Activated naive CD8-positive, alpha-beta T cell treated with anti-CD3 and anti-CD28 coated beads for 36 hours (primary cell): ENCODE measurements at places on chromosomes 2 and 18. TPM values are rescaled to one million over a fixed set of nuclear protein-coding genes. Genes with fewer than 3 reads are reported as not detected.

- peaks cover 9% of the 10 kb centered on the region for H3K36me3 ChIP-seq
- peak overlapping the region; percentile 50 for H3K27ac ChIP-seq
- no peak for DNase-seq
- H3K4me1 ChIP-seq, result peaks cover 54% of the 10 kb centered on the region
- H3K4me3 ChIP-seq, result no peak overlapping the region
These were observed 3.8 kb upstream of the GPR55 start for GRCh38 chr2:230928701-230929380.

DNA sequence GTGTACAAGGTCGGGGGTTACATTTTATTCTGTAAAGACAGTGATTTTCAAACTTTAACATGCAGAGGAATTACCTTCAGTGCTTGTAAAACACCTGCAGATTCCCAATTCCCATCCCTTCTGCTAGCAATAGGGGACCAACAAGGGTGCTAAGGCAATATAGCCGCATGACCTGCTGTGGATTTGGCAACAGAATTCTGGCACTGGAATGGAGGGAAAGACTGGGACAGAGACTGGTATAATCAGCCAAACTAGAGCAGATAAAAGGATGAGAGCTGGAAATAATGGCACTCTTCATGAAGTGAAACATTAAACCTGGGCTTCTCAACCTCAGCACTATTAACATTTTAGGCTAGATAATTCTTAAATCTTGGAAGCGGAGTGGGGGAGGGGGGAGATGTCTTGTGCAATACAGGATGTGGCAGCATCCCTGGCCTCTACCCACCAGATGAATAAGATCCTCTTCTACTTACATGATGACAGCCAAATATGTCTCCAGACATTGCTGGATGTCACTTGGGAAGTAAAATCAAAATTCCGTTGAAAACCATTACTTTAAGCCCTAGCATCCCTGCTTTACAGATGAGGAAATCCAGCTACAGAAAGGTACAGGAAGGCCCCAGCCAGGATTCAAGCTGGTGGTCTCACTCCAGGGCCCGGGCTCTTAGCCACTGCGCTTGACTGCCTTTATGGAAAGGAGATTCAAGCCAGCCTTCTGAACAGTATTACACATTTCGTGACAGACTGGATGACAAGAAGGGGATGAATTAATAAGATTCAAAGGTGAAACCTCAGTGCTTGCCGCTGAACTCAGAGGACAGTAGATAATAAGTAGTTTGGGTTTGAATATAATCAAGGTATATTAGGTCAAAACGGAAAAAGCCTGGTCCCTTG is 1.7 kb downstream of the EVA1A start:
- no peak overlapping the region for H3K27ac ChIP-seq
- H3K36me3 ChIP-seq, result no peaks in the 10 kb centered on the region
- peaks cover 11% of the 10 kb centered on the region for H3K4me1 ChIP-seq
- H3K27me3 ChIP-seq, result peaks cover 45% of the 10 kb centered on the region

HNRNPLL gene
- total RNA-seq, result 50.6 TPM

DNA sequence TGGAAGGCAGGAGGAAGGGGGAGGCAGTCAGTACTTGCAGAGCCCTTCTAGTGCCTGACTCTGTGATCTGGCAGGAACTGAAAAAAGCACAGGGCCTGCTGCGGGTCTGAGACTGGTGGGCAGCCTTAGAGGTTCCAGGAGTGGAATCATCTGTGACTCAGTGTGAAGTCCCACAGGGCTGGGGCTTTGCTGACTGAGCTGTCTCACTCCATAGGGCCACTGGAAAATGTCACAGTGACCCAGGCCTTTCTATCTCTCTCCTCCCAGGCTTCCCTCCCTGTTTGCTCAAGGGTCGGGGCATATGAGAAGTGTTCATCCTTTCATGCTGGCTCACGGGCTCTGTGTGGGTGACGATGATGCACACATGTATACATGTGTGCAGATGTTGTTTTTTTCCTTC is 47.1 kb upstream of the ZFP36L2 start:
- H3K27me3 ChIP-seq, result no peaks in the 10 kb centered on the region
- H3K27ac ChIP-seq, result no peak overlapping the region
- peaks cover 8% of the 10 kb centered on the region for H3K4me1 ChIP-seq
- H3K4me3 ChIP-seq, result no peak overlapping the region

- H3K4me3 ChIP-seq, result no peak overlapping the region
- H3K27me3 ChIP-seq, result peaks cover 8% of the 10 kb centered on the region
- H3K27ac ChIP-seq, result no peak overlapping the region
These were observed 22.2 kb downstream of the FAM110C start for GRCh38 chr2:24107-24506.

DNA sequence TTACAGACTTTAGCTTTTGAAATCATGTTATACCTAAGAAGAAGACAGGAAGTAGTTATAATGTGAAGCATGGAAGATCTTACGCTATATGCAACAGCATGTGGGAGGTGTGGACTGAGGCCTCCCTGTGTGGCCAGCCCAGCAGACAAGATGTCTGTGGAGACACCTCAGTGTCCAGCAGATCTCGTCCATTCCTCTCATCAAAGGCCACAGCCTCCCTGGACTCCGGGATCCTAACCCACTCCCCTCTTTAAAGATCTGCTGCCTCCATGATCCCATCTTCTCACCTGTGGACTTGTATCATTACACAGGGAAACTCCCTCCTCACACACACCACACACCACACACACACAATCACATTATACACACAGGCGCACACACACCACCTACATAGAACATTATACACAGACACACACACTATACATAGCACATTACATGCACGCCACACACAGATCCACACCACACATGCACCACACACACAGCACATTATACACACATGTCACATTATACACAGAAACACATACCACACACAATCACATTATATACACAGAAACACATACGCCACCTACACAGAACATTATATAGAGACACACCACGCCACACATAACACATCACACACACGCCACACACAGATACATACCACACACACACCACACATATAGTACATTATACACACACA is 89.5 kb downstream of the PXDN start:
- no peaks in the 10 kb centered on the region for H3K27me3 ChIP-seq
- H3K36me3 ChIP-seq, result no peaks in the 10 kb centered on the region
- H3K4me3 ChIP-seq, result no peak overlapping the region
- DNase-seq, result no peak
- H3K27ac ChIP-seq, result no peak overlapping the region

GRCh38 chr2:96579422-96579821 is 42.9 kb downstream of the ARID5A start:
- H3K27ac ChIP-seq, result no peak overlapping the region
- H3K36me3 ChIP-seq, result peaks cover 2% of the 10 kb centered on the region
- H3K4me1 ChIP-seq, result no peaks in the 10 kb centered on the region
- DNase-seq, result no peak

DNA sequence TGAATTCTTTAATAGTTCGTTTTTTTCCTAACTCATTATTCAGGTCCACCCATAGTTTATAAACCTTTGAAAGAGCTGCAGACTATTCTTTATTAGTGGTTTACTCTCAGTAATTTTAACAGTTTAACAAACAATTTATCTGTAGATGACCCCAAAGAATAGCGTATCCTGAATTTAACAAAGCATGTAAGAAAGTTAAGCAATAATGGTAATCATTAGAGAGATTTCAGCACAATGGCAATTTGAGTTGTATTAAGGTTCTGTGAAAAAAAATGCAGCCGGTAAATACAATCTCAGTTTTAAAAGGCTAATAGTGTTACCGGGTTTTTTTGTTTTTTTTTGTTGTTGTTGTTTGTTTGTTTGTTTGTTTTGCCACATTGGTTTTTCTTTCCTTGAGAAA is 40.3 kb downstream of the RBM45 start:
- no peak overlapping the region for H3K27ac ChIP-seq
- peaks cover 32% of the 10 kb centered on the region for H3K27me3 ChIP-seq
- no peak for DNase-seq
- H3K36me3 ChIP-seq, result no peaks in the 10 kb centered on the region
- no peaks in the 10 kb centered on the region for H3K4me1 ChIP-seq

LYPD6B gene
- not detected for total RNA-seq

CPO gene
- not detected for total RNA-seq

ECEL1 gene
- total RNA-seq, result 0.14 TPM

DNA sequence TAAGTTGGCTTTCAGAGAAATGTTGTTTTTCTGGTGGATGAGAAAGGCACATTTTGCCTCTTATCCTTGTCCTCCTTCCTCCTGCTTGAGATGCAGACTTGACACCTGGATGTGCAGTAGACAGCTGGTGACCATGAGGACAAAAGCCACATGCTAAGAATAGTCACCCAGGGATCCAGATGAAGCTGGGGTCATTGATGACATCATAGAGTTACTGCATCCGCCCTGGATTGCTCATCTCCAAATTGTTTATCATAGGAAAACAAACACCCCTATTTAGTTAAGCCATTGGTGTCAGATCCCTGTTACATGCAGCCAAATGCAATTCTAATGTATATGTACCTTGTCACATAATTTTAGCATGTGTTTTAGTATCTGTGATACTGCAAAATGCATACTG is 16.3 kb upstream of the SLC1A4 start:
- H3K4me1 ChIP-seq, result peaks cover 3% of the 10 kb centered on the region
- H3K27ac ChIP-seq, result no peak overlapping the region
- H3K27me3 ChIP-seq, result no peaks in the 10 kb centered on the region
- H3K4me3 ChIP-seq, result no peak overlapping the region
- DNase-seq, result no peak

SNORC gene
- 2.4 TPM for total RNA-seq

DSG1 gene
- total RNA-seq, result not detected

SLC38A11 gene
- total RNA-seq, result not detected

DNA sequence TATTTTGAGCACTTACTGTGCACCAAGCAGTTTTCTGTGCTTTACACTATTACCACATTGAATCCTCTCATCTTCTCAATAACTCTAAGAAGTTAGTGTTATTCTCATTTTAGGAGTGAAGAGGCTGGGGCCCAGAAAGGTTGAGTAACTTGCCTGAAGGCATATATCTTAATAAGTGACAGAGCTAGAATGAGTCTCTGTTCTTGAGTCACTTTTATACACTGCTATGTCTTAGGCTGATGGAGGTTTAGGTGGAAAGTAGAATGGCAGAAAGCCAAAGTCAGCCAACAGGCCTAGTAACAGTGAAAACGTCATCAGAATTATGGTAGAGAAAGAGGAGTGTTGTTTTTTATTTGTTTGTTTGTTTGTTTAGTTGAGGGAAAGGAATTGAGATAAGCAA is 27.9 kb upstream of the RPE start:
- no peaks in the 10 kb centered on the region for H3K36me3 ChIP-seq
- no peak for DNase-seq
- peaks cover 13% of the 10 kb centered on the region for H3K27me3 ChIP-seq
- no peak overlapping the region for H3K4me3 ChIP-seq
- no peaks in the 10 kb centered on the region for H3K4me1 ChIP-seq

DNA sequence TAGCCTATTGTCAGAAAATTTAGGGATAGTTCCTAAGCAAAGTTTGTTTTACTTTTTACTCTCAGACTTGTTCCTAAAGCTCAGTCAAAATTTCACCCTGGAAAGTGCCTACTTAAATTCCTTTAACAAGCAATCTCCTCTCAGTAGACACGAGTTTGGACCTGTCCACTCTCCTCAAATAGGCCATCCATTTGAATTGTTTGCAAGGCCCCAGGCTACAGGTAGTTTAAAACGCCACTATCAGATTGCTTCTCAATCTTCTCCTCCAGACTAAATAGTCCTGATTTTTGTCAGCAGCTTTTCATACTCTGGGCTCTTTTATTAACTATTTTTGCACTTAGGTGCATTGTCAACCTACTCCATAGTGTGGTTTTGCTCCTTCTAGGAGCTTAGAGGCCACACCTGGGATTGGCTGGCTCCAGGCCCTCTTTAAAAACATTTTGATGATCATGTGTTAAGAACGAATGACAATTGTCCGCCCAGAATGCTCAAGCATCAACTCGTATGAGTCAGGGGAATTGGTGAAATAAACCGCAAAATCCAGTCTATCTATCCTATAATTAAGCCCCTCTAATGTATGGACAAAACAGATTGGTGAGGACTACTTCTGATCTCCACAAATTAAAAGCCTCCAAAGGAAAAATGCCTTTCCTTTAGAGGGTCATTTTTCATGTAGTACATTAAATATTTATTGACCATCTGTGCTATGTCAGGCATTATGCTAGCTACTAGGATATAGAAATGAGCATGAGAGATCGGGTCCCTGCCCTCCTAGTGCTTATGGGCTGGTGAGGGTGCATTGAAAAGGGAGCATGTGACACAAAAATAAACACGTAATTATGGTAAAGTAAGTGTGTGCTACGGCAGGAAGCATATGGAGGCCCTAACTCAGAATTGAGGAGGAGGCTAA is 333.8 kb upstream of the TNP1 start:
- H3K4me3 ChIP-seq, result no peak overlapping the region
- peaks cover 3% of the 10 kb centered on the region for H3K27me3 ChIP-seq
- no peak for DNase-seq
- H3K4me1 ChIP-seq, result no peaks in the 10 kb centered on the region

- no peak for DNase-seq
- H3K36me3 ChIP-seq, result no peaks in the 10 kb centered on the region
- no peaks in the 10 kb centered on the region for H3K27me3 ChIP-seq
- peaks cover 32% of the 10 kb centered on the region for H3K4me1 ChIP-seq
- H3K27ac ChIP-seq, result no peak overlapping the region
These were observed 2.7 kb downstream of the RASGRP3 start for GRCh38 chr2:33478968-33479731.

NOSTRIN gene
- total RNA-seq, result not detected

- no peak overlapping the region for H3K4me3 ChIP-seq
- no peaks in the 10 kb centered on the region for H3K36me3 ChIP-seq
- peaks cover 2% of the 10 kb centered on the region for H3K4me1 ChIP-seq
- no peak overlapping the region for H3K27ac ChIP-seq
- no peak for DNase-seq
These were observed 811 bp upstream of the SCG2 start for GRCh38 chr2:223602972-223603371.

GRCh38 chr2:126877861-126878565 is 20.7 kb upstream of the TEX51 start:
- H3K36me3 ChIP-seq, result no peaks in the 10 kb centered on the region
- H3K4me1 ChIP-seq, result no peaks in the 10 kb centered on the region
- no peaks in the 10 kb centered on the region for H3K27me3 ChIP-seq
- no peak for DNase-seq
- no peak overlapping the region for H3K4me3 ChIP-seq

BMPR2 gene
- 8.3 TPM for total RNA-seq

- H3K36me3 ChIP-seq, result peaks cover 2% of the 10 kb centered on the region
- H3K4me3 ChIP-seq, result no peak overlapping the region
- H3K27me3 ChIP-seq, result peaks cover 91% of the 10 kb centered on the region
- DNase-seq, result no peak
These were observed 3.0 kb upstream of the SKOR2 start for GRCh38 chr18:47254341-47254939.

PJVK gene
- 3.4 TPM for total RNA-seq

C2orf15 gene
- 1.0 TPM for total RNA-seq

STARD6 gene
- not detected for total RNA-seq

DNA sequence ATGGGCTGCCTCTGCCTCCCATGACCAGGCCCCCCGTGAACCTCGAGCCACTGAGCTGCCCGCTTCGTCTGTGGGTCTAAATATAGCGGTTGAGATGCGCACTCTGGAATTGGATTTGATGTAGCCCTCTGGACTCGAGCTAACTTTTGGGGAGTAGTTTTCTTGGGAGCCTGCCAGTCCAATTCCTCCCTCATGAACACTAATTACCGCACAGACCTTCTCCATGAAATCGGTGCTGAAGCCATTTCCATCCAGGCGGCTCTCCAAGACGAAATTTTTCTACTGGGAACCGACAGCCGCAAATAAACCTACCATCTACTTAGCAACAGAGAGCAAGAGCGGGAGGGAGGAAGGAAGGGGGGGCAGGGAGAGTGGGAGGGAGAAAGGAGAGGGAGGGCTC is 63.6 kb downstream of the CELF4 start:
- no peaks in the 10 kb centered on the region for H3K36me3 ChIP-seq
- H3K27ac ChIP-seq, result no peak overlapping the region
- H3K4me3 ChIP-seq, result no peak overlapping the region
- DNase-seq, result no peak
- H3K27me3 ChIP-seq, result peaks cover 13% of the 10 kb centered on the region
